ENCODE measurements at places on chromosomes 11 and 22. TPM values are rescaled to one million over a fixed set of nuclear protein-coding genes. Genes with fewer than 3 reads are reported as not detected.

The PHOX2A gene
- not detected for total RNA-seq

The PANX2 gene
- total RNA-seq: 0.29 TPM

GRCh38 chr11:97140885-97141494, 751.2 kb downstream of the JRKL start:
- DNase-seq: no peak

DNA sequence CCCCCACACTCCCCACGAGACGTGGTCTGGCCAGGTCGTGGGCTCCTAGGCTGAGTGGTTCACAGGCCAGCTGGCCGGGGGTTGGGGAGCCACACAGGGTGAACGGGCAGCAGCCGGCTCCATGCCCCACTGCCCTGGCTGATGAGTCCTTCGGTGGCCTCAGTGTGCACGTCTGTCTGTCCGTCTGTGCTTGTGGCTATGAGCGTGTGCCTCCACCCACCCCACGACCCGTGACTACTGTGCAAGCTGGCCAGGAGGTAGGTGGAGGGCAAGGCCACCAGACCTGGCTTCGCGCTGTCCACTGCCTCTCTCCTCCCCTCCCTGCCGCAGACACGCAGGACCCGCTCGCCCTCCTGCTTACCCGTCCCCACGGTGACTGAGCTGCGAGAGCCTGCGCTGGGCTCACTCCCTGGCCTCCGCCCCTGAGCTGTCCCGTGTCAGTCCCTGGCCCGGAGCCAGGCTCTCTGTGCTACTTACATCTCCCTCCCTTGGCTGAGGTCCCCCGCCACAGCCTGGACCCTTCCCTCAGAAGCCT, 14.1 kb downstream of the CSDC2 start:
- no peak for DNase-seq

DNA sequence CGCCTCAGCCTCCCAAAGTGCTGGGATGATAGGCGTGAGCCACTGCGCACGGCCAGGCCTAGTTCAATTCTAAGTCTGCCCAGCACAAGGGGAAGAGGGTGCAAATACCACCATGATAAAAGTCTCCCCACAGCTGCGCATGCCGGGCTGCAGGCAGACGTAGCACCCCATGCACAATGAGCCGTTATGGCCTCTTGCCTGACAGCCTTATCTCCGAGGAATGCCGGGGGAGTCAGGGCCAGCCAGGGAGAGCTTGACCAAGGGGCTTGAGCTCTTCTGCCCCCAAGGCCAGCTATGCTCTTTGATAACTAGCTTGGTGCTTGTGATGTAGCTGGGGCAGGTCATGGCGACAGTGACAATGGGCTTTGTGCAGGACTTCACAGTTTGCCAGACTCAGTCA, 13.7 kb upstream of the SCUBE1 start:
- DNase-seq: no peak

- no peak for DNase-seq
Observed at GRCh38 chr22:42376711-42377554, 55.3 kb downstream of the NFAM1 start.
